ENCODE measurements at places on chromosomes 4 and X.

- DNase-seq = no peak
Observed at GRCh38 chr4:37197899-37198298, 46.6 kb upstream of the NWD2 start.

DNA sequence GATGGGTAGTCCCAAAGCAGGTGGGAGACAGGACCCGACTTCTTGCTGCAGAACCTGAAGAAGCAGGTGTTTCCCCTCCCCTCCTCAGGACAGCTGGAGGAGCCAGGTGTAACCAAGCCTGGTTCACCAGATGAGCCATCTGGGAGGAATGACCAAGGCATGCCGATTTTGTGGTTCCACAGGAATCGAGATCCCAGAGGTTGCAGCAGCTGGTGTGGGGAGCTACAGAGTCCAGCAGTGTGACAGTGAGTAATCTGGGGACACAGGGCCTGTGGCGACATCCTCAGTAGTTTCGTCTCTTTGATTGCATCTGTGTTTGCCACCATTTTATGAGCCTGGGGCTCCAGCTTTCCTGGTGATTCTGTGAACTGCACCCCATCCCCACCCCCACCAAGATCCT, 2.6 kb upstream of the NDP start:
- DNase-seq = no peak

- peak; percentile 30 for DNase-seq
Observed at GRCh38 chrX:135185795-135186443, 14.7 kb upstream of the CT55 start.

DNA sequence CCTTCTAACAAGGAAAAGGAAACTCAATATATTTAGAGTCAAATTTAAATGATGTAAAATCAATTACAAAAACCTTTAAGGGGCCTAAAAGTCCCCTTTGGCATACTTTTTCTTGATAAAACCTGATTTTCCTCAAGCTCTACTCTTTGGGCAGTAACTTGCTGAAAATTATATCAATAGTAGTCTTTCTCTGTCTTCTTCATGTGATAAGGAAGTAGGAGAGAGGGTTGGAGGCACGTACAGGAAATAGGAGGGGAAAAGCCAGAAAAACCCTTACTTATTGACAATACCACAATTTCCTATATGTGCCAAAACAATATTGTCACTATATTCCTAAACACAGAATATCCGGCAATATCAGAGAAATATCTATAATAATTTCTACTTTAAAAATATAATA, 9.6 kb downstream of the RHOH start:
- no peak for DNase-seq

- DNase-seq = no peak
Observed at GRCh38 chrX:107204068-107204605, 2.1 kb downstream of the NUP62CL start.
